ENCODE measurements at places on chromosomes 1 and 21. TPM values are rescaled to one million over a fixed set of nuclear protein-coding genes. Genes with fewer than 3 reads are reported as not detected.

DNA sequence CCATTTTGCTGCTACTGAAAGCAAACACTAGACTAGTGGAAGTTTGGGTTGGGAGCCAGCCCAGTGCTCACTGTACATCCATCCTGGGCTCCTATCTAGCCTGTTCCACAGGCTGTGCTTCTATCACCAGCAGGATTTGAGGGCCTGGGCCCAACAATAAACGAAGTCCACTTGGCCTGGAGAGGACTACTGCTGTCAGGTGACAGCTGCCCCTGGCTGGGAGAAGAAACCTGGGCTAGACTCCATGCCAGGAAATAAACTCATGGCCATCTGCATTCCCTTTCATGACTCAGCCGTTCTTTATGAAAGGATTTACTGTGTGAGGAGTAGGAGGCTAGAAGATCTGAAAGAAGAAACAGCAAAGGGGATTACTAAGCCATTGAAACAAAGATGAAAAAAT is 35.5 kb downstream of the COLGALT2 start:
- DNase-seq, result peak; percentile 81

The RAVER2 gene
- total RNA-seq, result 5.3 TPM

DNA sequence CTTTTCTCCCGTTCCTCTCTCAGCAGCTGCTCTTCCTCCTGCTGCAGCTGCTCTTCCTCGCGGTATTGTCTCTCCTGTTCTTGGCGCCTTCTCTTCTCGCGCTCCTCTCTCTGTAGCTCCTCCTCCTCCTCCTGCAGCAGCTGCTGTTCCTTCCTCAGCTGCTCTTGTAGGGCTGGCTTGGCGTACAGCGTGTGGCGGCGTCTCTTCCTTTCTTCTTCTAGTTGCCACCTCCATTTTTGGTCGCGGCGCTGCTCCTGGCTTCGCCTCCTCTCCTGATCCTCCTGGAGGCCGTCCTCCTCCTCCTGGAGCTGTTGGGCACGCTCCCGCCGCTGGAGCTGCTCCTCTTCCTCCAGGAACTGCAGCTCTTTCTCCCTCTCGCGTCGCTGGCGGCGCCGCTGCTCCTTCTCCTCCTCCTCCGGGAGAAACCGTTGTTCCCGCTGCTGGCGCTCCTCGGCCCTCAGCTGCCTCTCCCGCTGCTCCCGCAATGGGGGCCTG is 4.8 kb downstream of the TCHH start:
- DNase-seq, result peak; percentile 49

The HAO2 gene
- 0.13 TPM for total RNA-seq

DNA sequence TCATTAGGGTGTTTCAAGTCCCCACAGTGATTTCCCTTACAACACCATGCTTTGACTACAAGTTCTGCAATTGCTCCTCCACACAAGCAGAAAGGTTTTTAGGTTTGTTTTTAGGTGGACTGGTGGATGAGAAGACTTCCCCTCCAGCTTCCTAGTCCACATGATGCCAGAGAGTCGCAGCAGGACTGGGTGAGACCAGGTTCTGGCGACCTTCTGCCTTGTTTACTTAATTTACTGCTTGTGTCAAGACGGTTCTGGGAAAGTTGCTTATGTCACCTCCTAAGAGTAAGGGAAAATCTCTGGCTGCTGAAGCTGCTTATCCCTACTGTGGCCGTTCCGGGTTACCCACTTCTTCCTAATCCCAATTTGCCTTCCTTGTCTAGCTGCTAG is 76.4 kb downstream of the GLUL start:
- DNase-seq, result no peak

The PGBD5 gene
- total RNA-seq, result under 0.01 TPM

- DNase-seq, result peak; percentile 69
These were observed 73.8 kb downstream of the BCAR3 start for GRCh38 chr1:93607814-93608186.

The EPHA10 gene
- 0.13 TPM for total RNA-seq

DNA sequence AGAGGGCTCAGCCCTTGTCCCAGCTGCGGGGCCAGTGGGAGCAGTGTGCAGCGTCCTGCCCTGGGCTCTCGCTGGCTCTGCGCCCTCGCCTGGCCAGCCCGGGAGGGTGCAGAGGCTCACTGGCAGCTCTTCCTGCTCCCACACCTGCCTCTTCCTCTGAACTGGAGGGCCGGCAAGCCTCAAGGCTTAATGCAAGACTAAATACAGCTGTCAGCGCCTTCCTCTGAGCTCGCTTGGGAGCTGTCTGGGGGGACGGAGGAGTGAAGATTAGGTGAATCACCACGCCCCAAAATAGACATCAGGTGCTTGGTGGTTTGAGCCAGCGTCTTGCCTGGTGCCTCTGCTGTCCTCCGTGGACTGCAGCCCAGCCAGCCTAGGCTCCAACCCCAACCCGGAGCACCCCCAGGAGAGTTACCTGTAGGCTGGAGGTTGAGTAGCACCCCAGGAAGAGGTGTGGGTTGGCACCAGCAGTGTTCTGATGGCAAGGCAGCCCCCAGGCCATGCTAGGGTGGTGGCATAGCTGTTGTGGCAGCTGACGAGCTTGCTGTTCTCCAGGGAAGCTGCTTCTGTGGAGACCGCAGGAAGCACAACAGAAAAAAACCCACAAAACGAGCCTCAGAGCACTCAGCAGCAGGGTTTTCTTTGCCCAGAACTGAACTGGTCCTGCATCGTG is 36.9 kb downstream of the UMODL1 start:
- DNase-seq, result peak; percentile 33

DNA sequence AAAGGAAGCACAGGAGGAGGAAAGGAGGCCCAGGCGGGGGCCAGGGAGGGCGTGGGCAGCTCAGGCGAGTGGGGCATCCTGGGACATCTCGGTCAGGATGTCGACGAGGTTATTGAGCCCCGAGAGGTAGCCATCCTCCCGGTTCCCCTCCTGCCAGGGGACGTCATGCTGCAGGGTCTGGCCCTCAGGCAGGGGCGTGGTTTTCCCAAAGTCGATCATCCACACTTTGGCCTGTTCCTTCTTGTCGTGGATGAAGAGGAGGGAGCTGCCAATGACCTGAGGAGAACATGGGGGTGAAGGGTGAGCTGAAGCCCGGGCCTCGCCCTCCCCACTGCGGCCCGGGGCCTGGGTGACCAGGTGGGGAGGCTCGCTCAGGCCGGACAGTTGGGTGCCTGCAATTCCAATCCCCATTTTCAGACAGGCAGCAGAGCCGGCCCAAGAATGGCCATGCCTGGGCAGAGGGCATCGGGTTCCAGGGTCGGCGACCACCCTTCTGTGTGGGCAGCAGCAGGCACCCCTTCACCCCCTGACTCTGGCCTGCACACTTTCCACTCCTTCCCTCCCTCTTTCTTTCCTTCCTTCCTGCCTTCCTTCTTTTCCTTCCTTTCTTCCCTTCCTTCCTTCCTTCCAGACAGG is 86.2 kb downstream of the STUM start:
- DNase-seq, result no peak

- DNase-seq, result no peak
These were observed 14.0 kb downstream of the SNAP47 start for GRCh38 chr1:227749225-227749624.

DNA sequence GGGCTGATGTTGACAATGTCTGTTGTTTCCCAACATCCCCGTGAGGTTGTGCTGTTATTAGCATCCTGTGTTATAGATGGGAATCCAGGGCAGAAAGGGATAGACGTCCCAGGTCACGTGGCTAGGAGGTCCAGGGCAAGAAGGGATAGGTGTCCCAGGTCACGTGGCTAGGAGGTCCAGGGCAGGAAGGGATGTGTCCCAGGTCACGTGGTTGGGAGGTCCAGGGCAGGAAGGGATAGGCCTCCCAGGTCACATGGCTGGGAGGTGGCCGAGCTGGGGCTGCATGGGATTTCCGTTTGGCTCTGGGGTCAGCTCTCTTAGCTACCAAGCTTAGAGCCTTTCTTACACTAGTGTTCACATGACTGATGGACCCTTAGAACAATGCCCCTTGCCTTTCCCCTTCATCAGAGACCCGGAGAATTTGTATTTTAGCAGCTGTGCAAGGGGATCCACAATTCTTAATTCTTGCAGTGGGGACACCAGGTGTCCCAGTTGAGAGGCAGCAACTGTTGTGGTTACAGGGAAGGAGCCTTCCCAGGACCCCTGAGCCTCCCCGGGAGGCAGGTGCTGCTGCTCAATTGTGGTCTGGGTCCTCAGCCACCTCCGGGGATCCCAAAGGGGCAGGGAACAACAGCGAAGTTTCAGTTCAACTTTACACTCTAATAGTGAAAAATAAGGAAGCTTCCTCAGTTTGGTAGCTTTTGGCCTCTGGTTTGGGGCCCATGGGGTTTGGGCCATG is 69.2 kb downstream of the UMODL1 start:
- DNase-seq, result no peak

DNA sequence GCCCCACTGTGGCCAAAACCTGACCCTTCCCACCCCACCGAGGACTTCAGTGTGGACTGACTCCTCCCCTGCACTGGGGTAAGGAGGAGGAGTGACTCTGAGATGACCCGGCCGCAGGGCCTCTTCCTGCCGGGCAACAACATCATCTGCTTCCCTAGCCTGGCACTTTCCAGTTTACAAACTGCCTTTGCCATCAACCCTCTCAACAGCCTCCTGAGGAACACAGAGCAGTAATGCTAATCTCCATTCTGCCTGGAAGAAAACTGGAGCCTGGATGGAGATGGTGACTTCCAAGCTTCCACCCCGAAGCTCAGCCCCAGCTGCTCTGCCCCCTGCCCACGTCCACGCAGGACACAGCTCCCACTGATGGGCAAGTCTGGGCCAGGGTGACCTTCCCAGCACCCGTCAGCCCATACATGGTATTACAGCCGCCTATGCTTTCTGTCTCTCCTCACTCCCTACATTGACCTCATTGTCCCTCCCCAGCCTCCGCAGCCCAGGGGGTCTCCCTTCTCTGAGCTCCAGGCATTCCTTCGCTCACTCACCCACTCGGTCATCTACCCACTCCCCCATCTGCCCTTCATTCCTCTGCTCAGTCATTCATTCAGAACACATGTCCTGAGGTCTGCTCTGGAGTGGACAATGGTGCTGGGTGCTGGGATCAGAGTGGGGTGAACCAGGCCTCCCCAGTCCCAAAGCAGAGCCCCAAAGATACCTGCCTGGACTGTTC is 34.2 kb downstream of the RAP1GAP start:
- no peak for DNase-seq

GRCh38 chr1:245389873-245390272 is 235.1 kb downstream of the KIF26B start:
- no peak for DNase-seq

GRCh38 chr21:33380483-33380998 is 22.7 kb upstream of the IFNGR2 start:
- peak; percentile 97 for DNase-seq

DNA sequence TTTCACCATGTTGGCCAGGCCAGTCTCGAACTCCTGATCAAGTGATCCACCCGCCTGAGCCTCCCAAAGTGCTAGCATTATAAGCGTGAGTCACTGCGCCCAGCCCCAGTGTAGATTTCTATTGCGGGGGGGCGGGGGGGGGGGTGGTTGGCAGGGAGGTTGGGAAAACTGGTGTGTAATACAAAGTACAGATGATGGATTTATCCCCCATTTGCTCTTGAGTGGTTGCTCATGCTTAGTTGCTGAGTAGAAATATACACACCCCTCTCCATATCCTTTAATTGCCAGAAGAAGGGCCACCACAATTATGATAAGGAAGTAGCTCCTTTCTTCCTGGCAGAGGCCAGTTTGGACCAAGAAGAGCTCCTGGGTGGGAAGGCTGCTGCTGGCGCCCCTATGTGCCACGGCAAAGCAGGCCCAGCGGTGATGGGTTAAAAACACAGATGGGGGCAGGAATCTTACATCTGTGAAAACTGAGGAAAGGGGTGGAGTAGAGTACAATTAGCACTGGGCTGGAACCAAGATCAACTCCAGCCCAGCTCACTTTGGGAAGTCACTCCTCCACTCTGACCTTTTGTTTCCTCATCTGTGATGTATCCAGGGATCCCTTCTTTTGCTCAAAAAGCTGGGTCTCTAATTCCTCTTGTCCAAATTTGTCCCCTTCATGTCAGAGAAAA is 55.2 kb downstream of the MRPL37 start:
- no peak for DNase-seq

GRCh38 chr1:36223381-36223995 is 755 bp upstream of the THRAP3 start:
- DNase-seq, result peak; percentile 45

The DOP1B gene
- total RNA-seq, result 3.4 TPM

GRCh38 chr1:41907446-41907845 is 11.3 kb downstream of the HIVEP3 start:
- no peak for DNase-seq

- DNase-seq, result no peak
These were observed 46.7 kb downstream of the CAPZB start for GRCh38 chr1:19438516-19439195.

The RPS27 gene
- 1,160 TPM for total RNA-seq

The ENAH gene
- 50.0 TPM for total RNA-seq

The INSRR gene
- total RNA-seq, result not detected

GRCh38 chr1:54403405-54403804 is 2.8 kb downstream of the SSBP3 start:
- DNase-seq, result no peak

The FCRL5 gene
- not detected for total RNA-seq

GRCh38 chr1:202135221-202135721 is 9.3 kb downstream of the ARL8A start:
- peak; percentile 59 for DNase-seq

DNA sequence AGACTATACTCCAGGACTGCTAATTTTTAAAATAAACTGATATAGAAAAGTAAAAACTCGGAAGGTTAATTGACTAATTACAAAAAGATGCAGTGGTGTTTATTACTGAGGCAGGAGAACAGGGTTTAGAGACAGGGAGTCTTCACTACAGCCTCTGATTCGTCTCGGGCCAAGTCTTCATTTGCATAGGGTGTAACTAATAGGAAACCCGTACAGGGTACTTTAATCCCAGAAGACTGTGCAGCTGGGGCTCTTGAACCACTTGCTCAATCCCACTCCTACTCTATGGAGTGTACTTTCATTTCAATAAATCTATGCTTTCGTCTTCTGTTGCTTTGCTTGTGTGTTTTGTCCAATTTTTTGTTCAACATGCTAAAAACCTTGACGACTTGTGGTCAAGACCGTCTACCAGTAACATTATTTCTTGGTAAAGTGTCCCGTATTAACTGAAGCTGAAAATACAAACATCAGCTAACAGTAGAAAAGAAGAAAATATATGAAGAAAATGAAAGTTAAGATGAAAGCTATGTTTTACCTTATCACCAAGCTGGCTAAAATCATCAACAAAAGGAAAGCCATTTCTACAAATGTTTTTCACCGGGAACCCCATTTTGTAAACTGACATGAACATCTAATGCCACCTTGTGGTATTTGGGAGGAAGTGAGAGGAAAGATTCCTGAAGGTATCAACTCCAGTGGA is 8.0 kb downstream of the SDHB start:
- DNase-seq, result peak; percentile 67

The WNT3A gene
- total RNA-seq, result not detected

Measured in bronchial epithelial cell (primary cell).